MCF 10A (cell line): ENCODE measurements at places on chromosomes 2 and 18.
A peak's percentile ranks its signal among the peaks of the same experiment; 100 is the strongest.

- DNase-seq, result no peak
Observed at GRCh38 chr18:4603955-4604354, 148.8 kb upstream of the DLGAP1 start.

DNA sequence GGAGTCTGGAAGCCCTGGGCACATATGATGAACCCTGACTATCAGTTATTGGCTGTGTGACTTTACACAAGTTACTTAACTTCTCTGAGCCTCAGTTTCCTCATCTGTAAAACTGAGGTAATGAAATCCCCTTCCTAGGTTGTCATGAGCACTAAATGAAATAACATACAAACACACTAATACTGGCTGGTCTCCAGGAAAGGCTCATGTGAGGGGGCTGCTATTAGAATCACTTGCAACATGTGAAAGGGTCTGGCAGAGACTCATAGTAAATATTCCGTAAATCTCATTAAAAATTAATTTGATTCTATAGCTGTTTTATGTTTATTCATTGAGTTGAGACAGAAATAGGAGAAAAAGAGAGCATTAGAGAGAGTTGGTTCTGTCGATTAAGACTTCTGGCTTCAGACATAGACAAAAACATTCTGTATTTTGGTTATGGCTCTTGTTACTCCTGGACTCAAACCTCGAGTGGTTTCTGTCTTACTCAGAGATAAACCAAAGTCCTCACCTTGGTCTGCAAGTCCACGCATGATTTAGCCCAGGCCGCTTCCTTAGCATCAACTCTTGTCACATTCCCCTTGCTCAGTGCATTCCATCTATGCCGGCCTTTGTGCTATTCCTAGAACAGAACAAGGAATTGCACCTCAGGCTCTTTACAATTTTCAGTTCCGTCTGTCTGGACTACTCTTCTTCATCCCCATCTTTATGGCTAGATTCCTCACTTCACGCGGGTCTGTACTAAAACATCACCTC, 139.1 kb downstream of the NXPH2 start:
- DNase-seq, result no peak

GRCh38 chr2:160635488-160635887, 141.9 kb upstream of the RBMS1 start:
- no peak for DNase-seq

DNA sequence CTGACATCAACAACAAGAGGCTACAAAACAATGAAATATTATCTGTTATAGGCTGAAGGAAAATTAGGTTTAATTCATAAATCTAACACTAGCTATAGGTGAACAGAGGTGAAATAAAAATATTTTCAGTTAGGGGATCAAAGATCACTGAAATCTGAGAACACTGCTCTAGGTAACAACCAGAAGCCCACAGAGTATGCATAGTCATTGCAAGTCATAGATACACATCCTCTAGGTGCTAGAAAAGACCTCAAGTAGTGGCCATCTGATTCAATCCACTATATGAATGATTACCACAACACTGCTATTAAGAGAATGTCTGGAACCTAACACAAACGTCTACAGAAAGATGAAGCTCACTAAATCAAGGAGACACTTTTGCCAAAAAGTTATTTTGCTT, 264.6 kb upstream of the CYP26B1 start:
- DNase-seq, result no peak

DNA sequence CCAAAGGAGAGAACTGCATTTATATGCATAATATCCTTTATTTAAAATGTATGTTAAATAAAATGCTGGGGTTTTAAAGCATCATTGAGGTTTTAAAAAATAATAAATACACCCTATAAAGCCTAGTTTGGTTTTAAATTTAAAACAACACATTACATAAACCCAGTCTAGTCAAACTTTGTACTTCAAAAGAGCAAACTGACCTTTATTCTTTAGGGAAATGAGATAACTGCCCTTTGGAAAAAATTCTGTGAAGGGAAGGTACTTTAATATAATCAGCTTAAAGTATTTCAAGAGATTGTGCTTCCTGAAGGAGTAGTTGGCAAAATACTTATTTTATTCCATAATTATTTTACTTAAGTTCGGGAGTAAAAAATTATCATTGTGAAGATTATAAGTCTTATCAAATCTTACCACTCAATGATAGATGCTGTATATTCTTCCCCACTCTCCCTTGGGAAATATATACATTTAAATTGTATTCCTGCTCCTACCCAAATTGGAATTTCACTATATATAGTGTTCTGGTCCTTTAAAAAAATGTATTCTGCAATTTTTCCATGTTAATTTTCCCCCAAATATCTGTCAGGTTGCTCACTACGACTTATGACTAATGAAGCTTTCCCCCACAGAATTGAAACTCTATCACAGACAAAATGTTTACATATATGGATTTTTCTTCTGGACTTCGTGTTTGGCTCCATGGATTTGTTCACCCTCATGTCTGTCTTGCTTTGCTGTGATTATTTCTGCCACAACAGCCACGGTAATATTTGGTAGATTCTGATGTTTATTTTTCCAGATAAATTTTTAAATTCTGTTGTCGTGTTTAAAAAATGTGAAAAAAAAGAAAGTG, 42.1 kb downstream of the ZC3H6 start:
- DNase-seq, result no peak

GRCh38 chr2:202031246-202031951, 2.3 kb upstream of the FZD7 start:
- no peak for DNase-seq

- peak; percentile 92 for DNase-seq
Observed at GRCh38 chr18:26549263-26550094, 1.1 kb upstream of the KCTD1 start.

DNA sequence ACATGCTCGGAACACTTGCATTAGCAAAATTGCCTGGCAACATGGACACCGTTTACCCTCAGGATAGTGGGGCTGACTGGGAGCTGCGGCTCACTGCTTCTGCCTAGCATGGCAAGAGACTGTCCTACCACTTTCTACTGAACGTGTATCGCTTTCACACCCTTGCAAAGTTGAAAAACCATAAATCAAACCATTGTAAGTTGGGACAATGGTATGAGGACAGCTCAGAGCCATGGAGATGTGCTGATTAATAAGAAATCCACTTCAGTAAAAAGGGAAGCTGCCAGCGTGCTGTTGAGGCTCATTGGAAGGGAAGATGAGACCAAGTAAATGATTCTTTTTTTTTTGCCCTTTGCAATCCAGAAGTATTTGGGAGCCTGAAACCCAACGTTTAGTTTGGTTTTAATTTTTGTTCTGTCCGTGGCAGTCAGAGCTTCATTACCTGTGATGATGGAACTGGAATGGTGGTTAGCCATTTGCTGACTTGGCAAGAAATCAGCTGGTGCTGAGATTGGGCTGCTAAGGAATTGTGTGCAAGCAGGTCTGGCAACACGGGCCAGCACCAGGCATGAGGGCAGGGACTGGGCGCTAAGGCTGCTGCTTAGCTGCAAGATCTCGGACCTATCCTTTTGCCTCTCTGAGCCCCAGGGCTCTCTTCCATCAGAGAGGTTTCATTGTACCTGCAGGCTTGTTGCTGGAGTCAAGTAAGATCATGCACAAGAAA, 75.5 kb upstream of the HS6ST1 start:
- no peak for DNase-seq

- no peak for DNase-seq
Observed at GRCh38 chr2:190953257-190953656, 60.7 kb downstream of the STAT1 start.

DNA sequence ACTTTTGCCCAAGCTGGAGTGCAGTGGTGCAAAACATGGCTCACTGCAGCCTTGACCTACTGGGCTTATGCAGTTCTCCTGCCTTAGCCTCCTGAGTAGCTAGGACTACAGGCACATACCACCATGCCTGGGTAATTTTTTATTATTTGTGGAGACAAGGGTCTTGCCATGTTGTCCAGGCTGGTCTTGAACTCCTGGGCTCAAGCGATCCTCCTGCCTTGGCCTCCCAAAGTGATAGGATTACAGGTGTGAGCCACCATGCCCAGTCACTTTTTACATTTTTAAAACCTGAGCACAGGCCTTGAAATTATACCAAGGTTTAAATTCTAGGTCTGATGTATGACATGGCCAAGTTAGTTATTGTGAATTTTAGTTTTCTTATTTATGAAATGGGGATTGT, 18.2 kb downstream of the SMAD4 start:
- DNase-seq, result no peak

DNA sequence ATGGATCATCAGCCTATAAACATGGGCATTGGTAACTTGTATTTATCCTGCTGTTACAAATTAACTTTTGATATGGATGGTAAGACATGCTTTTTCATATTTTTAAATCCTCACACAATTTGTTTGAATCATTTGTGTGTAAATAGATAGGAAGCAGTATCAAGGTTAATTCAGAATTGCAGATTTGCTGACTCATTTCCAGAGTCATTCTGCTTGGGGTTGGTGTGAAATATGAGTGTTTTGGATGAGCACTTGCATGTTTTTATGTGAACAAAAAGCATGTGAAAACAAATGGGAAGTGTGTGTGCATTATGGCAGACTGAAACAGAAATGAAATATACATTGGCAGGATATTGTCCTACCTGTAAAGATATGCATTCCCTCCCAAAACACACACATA, 11.8 kb downstream of the CCDC85A start:
- no peak for DNase-seq

- no peak for DNase-seq
Observed at GRCh38 chr2:12652723-12653122, 64.0 kb upstream of the TRIB2 start.

GRCh38 chr18:60038731-60039130, 138.9 kb downstream of the PMAIP1 start:
- no peak for DNase-seq

DNA sequence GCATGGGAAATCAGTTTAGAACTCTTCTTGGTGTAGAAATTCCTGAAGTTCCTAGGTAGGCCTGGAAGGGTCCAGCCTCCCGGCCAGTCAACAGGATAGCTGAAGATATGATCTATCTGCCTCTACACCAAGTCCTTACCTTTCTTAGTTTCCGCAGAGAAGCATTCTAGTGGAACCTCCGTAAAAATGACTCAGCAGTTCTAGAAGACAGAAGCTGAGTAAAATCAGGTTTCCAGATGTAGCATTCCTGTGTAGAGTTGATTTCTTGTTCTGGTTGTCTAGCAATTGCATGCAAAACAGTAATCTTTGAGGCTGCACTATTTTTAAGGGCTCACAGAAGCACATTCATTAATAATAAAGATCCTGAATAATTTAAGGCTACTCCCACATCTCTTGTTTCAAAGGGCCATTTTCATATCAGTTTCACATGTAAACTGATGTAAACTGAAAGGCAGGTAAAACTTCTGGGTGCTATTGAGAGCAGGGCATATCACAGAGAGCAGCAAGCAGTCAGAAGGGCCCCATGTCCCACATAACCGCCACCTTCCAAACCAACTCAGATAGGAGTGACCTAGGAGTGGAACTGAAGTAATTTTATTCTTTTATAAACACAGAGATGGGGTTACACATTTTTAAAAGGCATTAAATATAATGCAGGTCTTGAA, 3.2 kb upstream of the DYTN start:
- DNase-seq, result no peak

DNA sequence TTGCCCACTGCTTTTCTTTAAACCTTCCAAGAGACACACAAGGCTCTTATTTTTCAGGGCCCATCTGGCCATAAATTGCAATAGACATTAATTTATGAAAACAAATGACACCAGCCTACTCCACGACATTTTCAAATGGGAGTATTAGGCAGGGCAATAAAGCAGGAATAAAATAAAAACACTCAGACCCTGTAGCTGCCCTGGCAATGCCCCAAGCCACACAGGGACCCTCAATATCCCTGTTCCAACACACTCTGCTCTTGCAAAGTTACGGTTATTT, 550.8 kb upstream of the TNP1 start:
- DNase-seq, result no peak

DNA sequence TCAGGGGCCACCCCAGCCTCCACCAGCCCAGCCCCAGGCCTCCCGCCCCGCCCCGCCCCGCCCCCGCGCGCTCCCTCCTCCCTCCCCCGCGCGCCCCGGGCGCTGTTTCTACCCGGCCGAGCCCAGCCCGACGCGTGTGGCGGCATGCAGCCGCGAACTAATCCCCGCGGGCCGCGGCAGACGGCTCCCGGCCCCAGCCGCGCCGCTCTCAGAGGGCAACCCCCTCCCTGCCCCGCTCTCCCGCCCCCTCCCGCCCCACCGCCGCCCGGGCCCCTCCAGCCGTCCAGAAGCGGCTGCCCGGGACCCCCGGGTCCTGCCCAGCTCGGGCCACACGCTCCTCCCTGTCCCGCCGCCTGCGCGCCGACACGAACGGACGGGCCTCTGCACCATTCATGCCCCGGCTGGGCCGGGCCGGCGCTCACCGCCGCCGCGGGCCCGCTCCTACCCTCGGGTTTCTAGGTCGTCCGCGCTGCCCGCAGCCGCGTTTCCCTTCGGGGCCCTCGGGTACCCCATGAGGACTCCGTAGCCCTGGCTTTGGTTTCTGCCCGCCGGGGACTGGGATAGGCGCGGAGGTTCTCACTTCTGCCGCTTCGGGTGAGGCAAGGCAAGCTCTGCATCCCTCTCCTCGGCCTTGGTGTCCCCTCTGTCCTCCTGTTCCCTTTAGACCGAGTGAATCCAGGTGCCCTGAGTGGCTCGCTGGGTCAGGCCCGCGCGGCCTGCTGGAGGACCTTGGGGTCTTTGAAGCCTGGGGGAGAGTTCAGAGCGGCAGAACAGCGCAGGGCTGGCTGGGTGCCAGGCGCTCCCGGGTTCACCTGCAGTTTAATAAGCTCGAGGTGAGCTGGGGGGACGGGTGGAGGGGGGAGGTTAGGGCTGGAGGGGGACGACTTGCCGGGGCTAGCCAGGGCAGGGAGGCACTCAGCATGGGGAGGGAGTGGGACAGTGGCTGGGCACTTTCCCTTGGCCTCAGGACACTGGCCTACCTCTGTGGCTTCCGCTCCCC, 3.1 kb downstream of the WNT10A start:
- peak; percentile 57 for DNase-seq

- DNase-seq, result no peak
Observed at GRCh38 chr2:74759986-74760385, 73.9 kb upstream of the HK2 start.

DNA sequence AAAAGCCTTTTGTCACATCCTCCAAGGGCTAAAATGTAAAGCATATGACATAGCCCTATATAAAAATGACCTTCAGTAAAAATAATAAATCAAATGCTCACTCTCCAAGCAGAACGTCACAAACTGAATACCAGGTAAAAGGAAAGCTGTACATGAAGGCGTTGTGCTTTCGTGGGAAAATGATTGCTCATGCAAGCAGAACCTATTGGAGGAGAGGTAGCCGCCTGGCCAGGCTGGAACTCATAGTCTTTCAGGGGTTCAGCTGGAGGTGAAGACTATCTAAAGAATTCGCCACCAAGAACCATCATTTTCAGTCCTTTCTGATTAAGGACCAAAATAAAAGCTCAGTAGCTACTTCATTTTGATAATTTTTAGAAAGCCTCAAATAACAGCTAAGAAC, 44.7 kb downstream of the ANKRD44 start:
- DNase-seq, result no peak
